ENCODE measurements at places on chromosomes 4 and X. TPM values are rescaled to one million over a fixed set of nuclear protein-coding genes. Genes with fewer than 3 reads are reported as not detected.

H2AZ1 gene
- total RNA-seq = 127 TPM

GRCh38 chr4:133131829-133132460 is 17.1 kb upstream of the PCDH10 start:
- no peak for DNase-seq

- DNase-seq = peak; percentile 90
Observed at GRCh38 chr4:53929955-53930798, 134.2 kb downstream of the CHIC2 start.

DNA sequence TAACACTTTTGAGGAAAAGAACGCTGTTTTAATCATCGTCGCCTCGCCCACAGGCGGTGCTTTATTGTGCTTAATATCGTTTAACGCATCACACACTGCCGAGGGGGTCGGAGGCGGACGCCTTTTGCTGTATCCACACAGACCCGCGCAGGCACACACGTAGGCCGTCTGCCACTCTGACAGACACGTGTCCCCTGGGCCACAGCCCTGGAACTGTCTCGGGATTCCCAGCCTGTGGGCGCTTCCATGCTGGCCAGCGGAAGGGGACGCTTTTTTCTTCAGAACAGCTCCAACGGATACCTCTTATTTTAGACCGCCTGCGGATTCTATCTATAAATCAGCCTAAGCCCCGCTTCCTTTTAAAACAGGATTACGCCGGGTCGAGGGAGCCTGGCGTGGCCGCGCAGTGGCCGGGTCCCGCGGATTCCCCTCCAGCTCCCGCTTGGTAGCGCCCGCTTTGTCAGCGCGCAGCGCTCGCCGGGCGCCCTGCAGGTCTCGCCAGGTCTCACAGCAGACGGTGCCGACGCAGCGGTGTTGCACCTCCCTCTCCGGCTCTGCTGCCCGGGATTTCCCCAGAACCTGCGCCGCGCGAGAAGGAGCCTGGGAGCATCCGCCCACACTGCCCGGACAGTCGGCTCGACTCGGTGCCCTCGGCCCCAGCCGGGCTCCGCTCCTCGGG is at the start of gene NOCT:
TSS of gene NOCT (plus strand) at position 513 of the 679 bp plus-strand sequence. CDS start 201 bp downstream, outside the sequence.
- DNase-seq = peak; percentile 91

DNA sequence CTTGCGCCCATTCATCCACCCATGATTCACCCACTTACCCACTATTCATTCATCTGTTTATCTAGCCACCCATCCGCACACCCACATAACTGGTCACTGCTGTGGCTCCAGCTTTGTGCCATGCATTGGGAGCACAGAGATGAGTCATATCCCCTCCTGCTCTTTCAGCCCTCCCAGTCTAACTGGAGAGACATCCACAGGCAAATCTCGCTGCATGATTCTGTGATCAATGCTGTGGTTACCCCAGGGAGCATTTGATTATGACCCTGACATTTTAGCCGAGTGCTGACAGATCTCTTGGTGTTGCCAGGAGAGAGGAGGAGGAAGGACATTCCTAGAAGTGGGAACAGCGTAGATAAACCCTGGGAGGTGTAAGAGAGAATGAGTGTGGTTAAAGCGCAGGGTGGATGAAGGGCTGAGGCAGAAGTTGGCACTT is 10.4 kb upstream of the PORCN start:
- peak; percentile 59 for DNase-seq

HTRA3 gene
- total RNA-seq = 49.3 TPM

DNA sequence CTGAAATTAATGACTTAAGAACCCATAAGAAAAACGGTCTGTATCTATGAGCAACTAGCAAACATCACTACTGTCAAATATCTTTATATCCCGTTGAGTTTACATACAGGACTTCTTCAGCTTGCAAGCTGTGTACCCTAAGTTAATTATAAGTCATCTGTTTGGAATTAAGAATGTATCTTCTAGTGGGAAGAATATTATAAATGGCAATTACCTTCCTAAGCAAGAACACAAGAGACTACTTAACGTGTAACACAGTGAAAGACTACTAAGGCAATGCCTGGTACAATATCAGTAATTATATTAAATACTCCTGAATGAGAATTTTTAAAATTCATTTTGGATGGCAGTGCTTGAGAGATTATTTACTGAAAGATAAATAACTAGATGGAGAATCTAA is 58.5 kb downstream of the ADGRA3 start:
- no peak for DNase-seq

- DNase-seq = peak; percentile 38
Observed at GRCh38 chrX:131762802-131763234, 218.9 kb downstream of the OR13H1 start.

GRCh38 chr4:152850377-152850776 is 70.6 kb downstream of the ARFIP1 start:
- DNase-seq = no peak

PLP1 gene
- total RNA-seq = not detected

DNA sequence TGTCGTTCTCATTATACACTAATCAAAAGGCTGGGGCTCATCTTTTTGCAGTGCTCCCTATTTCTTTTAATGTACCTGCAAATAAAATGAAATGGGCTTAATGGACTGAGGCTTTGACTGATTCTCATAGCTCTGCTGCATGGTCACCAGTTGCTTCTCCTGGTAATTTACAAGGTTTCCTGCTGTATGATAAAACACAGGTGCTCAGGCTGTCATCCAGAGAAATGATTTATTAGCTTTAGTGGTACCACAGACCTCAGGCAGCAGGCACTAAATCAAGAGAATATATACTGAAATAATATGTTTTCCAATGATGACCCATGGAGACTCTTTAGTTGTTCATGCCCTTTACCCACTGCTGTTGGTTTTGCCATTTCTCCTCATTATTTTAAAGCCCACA is 137.7 kb downstream of the C4orf33 start:
- no peak for DNase-seq

DNA sequence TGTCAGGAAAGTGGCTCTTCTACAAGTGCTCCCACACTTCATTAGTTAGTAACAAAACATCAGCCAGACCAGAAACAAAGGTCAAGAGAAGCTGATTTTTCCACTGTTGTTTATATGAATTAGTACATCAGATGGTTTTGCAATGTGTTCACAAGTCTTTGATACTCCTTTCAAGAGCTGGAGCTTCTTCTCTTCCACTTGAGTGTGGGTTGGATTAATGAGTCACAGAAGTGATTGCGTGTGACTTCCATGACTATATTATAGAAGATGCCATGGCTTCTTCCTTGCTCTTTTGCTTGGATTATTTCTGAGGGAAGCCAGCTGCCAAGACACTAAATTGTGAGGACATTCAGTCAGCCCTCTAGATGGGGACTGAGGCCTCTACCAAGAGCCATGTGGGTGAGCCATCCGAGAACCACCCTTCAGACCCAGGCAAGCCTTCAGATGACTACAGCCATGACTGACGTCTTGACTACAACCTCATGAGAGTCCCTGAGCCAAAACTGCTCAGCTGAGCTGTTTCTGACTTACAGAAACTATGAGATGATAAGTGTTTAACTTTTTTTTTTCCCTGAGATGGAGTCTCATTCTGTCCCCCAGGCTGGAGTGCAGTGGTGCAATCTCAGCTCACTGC is 18.1 kb downstream of the SOWAHB start:
- DNase-seq = no peak

GSX2 gene
- total RNA-seq = not detected

DNA sequence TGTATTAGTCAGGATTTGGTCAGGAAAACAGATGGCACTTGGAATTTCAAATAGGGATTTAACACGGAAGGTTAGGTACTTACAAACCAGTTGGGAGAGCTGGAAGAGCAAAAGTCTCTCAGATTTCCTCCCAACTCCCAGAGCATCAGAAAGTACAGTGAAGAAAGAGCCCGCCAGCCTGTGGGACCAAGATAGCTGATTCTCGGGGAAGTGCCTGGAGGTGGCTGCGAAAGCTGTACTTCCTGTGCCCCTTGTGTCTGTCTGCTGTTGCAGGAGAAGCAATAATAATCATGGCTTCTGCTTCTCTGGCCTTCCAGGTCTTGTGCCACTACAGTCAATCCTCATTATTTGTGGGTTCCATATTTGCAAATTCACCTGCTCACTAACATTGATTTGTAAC is 221.0 kb upstream of the BCOR start:
- DNase-seq = no peak

- DNase-seq = no peak
Observed at GRCh38 chr4:48270951-48271473, 1.4 kb upstream of the TEC start.

RHOXF2B gene
- not detected for total RNA-seq

GRCh38 chrX:55008571-55009358 is 8.6 kb downstream of the APEX2 start:
- peak; percentile 83 for DNase-seq

DNA sequence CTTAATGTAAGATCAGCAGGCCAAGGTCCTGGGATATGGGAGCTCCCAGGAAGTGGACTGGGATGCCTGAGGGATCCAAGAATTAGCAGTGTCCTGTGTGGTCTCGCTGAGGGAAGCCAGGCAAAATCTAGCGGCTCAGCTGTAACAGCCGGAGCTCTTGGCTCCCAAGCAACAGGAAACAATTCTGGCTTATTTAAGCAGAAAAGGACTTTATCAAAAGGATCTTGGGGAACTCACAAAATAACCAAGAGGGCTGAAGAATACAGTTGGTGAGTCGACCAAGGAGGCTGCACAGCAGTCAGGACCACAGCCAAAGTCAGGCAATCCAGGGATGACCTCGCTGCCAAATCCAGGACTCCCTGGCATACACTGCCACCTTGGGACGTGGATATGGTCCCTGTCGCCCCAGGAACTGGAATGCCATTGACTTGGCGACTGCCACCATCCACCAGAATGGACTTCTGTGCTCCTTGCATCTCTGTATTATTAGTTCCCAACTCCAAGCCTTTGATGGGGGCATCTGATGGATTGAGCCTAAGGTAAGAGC is 165.3 kb upstream of the BCOR start:
- DNase-seq = peak; percentile 54

SYP gene
- 1.8 TPM for total RNA-seq

JCHAIN gene
- 4.0 TPM for total RNA-seq

DNA sequence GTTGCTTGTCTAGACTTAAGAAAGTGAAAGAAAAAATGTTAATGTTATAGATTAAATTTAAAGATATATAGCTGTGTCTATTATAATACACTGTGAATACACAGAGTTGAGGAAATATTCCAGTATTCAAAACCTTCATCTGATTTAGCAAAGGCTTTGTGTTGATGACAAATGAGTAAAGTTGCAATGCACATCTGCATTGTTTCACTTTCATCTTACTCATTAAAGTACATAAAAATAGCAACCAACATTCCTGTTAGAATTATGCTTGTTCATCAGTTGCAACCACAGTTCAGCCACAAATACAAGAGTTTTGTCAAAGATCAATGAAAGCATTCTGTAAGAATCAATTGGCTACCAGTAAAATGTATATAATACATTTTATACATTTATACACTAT is 346.4 kb upstream of the SLC7A11 start:
- DNase-seq = no peak

GRCh38 chr4:5515646-5516045 is 192.7 kb downstream of the EVC2 start:
- DNase-seq = no peak

PFKFB1 gene
- total RNA-seq = 0.16 TPM

DNA sequence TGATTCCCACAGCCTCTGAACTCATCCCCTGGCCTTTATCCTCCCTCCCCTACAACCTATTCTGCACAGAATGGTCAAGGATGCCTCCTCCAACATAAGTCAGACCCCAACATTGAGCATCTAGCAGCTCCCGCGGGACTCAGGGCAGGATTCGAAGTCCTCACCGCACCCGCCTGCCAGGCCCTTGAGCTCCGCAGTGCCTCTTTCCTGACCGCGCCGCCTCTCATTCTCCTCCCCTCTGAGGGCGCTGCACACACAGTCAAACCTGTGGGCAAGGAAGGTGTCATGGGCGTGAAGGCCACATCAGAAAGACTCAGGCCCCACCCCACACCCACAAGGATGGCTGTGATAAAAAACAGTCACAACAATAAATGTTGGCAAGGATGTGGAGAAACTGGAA is 84.1 kb downstream of the CPZ start:
- DNase-seq = no peak

- DNase-seq = peak; percentile 88
Observed at GRCh38 chr4:118989098-118990080, 100.7 kb downstream of the SYNPO2 start.

DNA sequence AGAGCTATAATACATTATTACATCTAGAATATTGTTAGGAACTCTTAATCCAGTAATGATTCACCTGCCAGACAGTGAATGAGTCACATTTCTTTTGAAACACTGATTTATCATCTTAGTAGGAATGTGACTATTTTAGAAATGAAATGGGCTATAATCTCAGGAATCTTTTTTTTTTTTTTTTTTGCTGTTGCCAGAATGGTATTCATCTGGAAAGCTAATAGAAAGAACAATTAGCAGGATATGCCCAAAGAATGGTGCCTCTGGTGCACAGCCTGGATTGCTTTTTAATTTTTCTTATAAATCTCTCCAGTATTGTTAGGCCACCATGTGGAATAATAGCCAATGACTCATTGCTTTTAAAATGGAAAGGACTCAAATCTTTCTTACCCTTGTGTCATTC is 181.1 kb upstream of the SMIM31 start:
- DNase-seq = peak; percentile 61

GRCh38 chrX:70439016-70439415 is 5.6 kb upstream of the DLG3 start:
- peak; percentile 33 for DNase-seq

- no peak for DNase-seq
Observed at GRCh38 chr4:110680265-110680664, 57.4 kb upstream of the PITX2 start.

- no peak for DNase-seq
Observed at GRCh38 chr4:109953556-109953955, 40.9 kb downstream of the EGF start.

GRCh38 chr4:32499171-32499570 is 1779.0 kb downstream of the PCDH7 start:
- DNase-seq = no peak

- DNase-seq = no peak
Observed at GRCh38 chr4:16692961-16693506, 205.4 kb downstream of the LDB2 start.

- DNase-seq = peak; percentile 59
Observed at GRCh38 chrX:49041744-49042580, 1.2 kb downstream of the TFE3 start.

DNA sequence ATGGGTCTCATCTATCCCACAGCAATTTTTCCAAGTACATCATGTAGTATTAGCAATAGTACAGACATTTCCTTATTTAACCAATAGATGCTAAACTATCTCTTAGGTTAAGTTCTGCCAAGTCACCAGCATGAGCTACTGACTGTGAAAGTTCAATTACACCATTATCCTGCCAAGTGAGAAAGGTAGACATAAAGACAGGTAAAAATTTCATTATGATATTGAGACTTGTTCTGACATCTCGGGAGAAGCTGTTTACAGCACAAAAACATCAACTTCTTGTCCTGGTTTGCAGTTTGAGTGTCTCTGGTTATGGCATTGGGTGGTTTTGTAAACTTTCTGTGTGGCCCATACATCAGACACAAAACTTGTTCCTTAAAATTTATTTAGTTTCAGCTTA is 622.4 kb upstream of the PCDH10 start:
- no peak for DNase-seq

- DNase-seq = no peak
Observed at GRCh38 chr4:187504974-187505797, 490.4 kb upstream of the ZFP42 start.
